Activated naive CD4-positive, alpha-beta T cell treated with anti-CD3 and anti-CD28 coated beads for 36 hours (primary cell): ENCODE measurements at places on chromosomes 2 and 18. TPM values are rescaled to one million over a fixed set of nuclear protein-coding genes. Genes with fewer than 3 reads are reported as not detected.

GRCh38 chr2:112074506-112074905, 19.4 kb downstream of the TMEM87B start:
- DNase-seq = no peak
- H3K36me3 ChIP-seq = peaks cover 54% of the 10 kb centered on the region
- H3K27ac ChIP-seq = no peak overlapping the region
- H3K4me3 ChIP-seq = no peak overlapping the region

DNA sequence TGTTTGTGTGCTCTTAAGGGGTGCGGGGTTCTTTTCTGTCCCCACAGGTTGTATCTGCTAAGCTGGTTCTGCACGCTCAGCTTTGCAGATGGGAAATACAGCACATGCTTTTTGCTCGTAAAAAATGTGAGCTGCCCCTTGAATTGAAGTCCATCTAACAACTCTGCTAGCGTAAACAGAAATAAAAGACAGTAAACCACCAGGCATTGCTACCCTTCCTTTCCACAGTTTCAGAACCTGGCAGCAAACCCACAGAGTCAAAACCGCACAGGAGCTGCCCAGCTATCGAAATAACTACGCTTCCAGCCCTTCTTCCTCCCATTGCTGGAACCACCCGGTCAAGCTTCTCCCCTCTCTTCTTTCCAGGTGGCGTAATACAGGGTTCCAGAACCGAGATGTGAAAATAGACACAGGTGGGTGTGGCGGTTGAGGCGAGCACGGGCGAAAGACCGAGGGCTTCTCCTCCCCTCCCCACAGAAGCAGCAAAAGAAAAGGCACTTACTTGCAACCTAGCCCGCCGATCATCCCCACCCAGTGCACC, 479 bp downstream of the SCN9A start:
- DNase-seq = no peak
- no peak overlapping the region for H3K27ac ChIP-seq
- H3K27me3 ChIP-seq = peaks cover 32% of the 10 kb centered on the region
- H3K4me3 ChIP-seq = peak overlapping the region; percentile 60
- H3K4me1 ChIP-seq = peaks cover 9% of the 10 kb centered on the region
- H3K36me3 ChIP-seq = no peaks in the 10 kb centered on the region

DNA sequence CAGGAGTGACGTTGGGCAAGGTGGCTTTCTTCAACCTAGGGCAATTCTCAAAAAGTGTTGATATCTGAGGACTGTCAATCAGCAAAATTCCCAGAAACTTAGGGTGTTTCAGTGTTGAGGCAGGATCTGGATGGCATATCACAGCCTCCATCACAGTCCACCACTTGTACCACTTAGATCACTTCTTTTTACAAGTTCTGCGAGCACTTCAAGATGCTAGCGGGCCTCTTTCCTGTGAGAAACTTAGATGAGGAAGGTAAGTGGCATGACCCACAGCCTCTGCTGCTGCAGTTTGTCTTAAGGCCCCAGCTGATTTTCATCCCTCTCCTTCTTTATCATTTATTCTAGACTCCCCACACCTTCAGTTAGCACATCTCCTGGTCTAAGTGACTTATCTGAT, 295.4 kb upstream of the ZNF521 start:
- H3K27me3 ChIP-seq = no peaks in the 10 kb centered on the region
- DNase-seq = no peak
- H3K36me3 ChIP-seq = no peaks in the 10 kb centered on the region
- H3K4me1 ChIP-seq = no peaks in the 10 kb centered on the region
- H3K27ac ChIP-seq = no peak overlapping the region
- no peak overlapping the region for H3K4me3 ChIP-seq

DNA sequence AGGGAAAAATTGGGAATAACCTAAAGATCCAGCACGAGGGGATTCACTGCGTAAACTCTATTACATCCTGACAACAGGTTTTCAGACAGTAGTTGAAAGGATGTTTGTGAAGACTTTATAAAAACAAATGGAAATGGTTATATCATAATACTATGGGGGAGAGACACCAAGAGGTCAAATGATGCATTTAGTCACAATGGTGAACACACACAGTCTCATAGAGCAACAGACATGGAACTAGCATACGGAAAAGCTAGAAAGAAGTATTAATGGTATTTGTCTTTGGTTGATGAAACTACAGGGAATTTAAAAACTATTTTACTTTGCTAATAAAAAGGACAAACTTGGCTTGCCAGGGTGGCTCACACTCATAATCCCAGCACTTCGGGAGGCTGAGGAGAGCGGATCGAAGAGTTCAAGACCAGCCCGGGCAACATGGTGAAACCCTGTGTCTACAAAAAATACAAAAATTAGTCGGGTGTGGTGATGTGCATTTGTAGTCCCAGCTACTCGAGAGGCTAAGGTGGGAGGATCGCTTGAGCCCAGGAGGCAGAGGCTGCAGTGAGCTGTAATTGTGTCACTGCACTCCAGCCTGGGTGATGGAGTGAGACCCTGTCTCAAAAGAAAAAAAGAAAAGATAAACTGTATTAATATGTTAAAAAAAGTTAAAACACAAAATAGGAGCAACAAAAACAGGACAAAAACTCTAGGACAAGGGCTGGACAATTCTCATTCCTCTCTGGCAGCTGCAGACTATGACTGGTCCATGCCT, 94.8 kb downstream of the MYCN start:
- no peak overlapping the region for H3K27ac ChIP-seq
- H3K4me3 ChIP-seq = no peak overlapping the region
- no peaks in the 10 kb centered on the region for H3K27me3 ChIP-seq
- no peaks in the 10 kb centered on the region for H3K4me1 ChIP-seq

GRCh38 chr18:58391932-58392323, 237.0 kb downstream of the ALPK2 start:
- no peaks in the 10 kb centered on the region for H3K36me3 ChIP-seq
- no peaks in the 10 kb centered on the region for H3K27me3 ChIP-seq
- H3K4me3 ChIP-seq = no peak overlapping the region
- DNase-seq = no peak
- peaks cover 5% of the 10 kb centered on the region for H3K4me1 ChIP-seq

- H3K36me3 ChIP-seq = peaks cover 2% of the 10 kb centered on the region
- no peak overlapping the region for H3K4me3 ChIP-seq
- no peaks in the 10 kb centered on the region for H3K27me3 ChIP-seq
- H3K4me1 ChIP-seq = no peaks in the 10 kb centered on the region
- no peak for DNase-seq
These were observed 160.9 kb downstream of the FBXO15 start for GRCh38 chr18:73986711-73987110.

DNA sequence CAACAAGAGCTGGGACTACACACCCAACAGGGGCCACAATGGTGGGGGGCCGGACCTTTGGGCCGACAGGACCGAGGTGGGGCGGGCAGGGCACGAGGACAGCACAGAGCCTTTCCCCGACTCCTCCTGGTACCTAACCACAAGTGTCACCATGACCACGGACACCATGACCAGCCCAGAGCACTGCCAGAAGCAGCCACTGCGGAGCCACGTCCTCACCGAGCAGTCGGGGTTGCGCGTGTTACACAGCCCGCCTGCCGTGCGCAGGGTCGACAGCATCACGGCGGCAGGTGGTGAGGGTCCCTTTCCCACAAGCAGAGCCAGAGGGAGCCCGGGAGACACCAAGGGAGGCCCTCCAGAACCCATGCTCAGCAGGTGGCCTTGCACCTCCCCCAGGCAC, 119.5 kb downstream of the MTCL1 start:
- no peak overlapping the region for H3K27ac ChIP-seq
- H3K4me3 ChIP-seq = no peak overlapping the region
- H3K4me1 ChIP-seq = no peaks in the 10 kb centered on the region
- H3K36me3 ChIP-seq = no peaks in the 10 kb centered on the region

DNA sequence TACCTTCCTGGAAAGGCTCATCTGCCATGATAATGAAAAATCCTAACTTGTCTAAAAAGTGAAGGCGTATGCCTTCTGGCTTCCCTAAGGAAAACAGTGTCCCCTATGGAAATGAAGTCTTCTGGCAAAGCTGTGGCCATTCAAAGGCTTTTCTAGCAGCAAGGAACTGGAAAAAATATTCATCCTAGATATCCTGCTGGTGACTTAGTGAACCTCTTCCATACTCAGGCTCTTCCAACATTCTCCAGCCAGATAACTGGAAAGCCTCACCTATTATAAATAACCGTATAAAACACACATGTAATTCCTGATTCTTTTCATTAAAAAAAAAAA, 84.7 kb downstream of the RBMS1 start:
- no peaks in the 10 kb centered on the region for H3K27me3 ChIP-seq
- no peaks in the 10 kb centered on the region for H3K36me3 ChIP-seq
- peak overlapping the region; percentile 76 for H3K4me3 ChIP-seq
- H3K27ac ChIP-seq = no peak overlapping the region

DNA sequence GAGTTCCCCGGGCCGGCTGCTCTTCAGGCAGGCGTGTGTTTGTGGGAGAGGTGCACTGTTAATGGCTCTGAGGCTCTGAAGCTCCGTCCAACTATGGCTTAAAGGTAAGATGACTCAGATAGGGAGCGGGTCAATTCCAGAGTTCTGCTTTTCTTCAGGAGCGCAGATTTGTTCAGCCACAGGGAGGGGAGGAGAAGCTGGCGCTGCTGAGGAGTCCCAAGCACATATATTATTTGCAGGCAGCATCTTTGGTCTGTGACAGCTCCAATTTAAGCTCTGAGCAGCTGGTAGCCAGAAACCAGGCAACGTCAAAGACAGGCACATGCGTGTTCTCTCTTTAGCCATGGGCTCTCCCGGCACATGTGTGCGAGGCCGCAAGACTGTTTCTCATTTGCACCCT, 229.2 kb downstream of the BCL2 start:
- no peaks in the 10 kb centered on the region for H3K36me3 ChIP-seq
- no peaks in the 10 kb centered on the region for H3K27me3 ChIP-seq
- no peak overlapping the region for H3K4me3 ChIP-seq
- DNase-seq = no peak

DNA sequence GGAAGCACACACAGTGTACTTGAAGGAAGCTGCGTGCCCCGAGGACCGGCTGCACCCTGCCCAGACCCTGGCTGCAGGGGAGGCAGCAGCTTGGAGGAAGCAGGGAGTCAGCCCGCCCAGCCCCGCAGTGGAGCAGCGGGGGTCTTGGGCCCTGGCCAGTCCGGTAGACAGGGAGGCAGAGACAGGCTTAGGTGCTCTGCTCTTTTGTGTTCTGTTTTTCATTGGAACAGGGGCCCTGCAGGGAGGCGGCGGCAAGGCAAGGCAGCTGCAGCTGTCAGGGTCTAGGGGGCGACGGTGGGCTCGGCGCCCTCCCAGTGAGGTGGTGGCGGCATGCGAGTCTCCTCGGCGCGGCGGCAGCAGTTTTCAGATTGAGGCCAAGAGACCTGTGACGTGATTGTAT, 53.3 kb upstream of the TFCP2L1 start:
- no peak overlapping the region for H3K4me3 ChIP-seq
- DNase-seq = no peak
- H3K27ac ChIP-seq = no peak overlapping the region
- peaks cover 2% of the 10 kb centered on the region for H3K4me1 ChIP-seq

- no peaks in the 10 kb centered on the region for H3K4me1 ChIP-seq
- no peak overlapping the region for H3K4me3 ChIP-seq
- H3K36me3 ChIP-seq = no peaks in the 10 kb centered on the region
- no peak for DNase-seq
- H3K27ac ChIP-seq = no peak overlapping the region
These were observed 696.5 kb downstream of the TDRD15 start for GRCh38 chr2:21820271-21820670.

GRCh38 chr18:8686611-8687010, 18.7 kb upstream of the MTCL1 start:
- H3K4me1 ChIP-seq = no peaks in the 10 kb centered on the region
- H3K4me3 ChIP-seq = no peak overlapping the region
- H3K36me3 ChIP-seq = no peaks in the 10 kb centered on the region

GRCh38 chr2:60899892-60900249, 18.5 kb downstream of the REL start:
- peaks cover 58% of the 10 kb centered on the region for H3K36me3 ChIP-seq
- H3K27ac ChIP-seq = peak overlapping the region; percentile 90
- no peaks in the 10 kb centered on the region for H3K27me3 ChIP-seq
- H3K4me1 ChIP-seq = peaks cover 53% of the 10 kb centered on the region

DNA sequence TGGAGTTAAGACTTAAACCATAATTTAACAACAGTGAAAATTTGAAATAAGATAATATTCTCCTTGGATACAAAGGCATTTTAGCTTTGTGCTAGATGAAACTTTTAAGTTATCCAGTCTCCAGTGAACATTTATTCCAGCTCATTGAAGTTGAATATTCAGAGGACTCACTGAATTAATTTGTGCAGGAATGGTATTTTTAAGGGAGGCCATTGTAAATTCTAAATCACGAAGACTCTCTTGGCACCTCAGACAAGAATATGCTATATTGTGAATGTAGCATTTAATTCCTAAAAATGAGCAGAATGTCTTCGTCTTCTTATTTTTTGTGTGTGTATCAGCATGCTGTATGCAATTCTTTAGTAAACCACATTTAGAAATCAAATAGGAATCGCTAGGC, 731.7 kb upstream of the RAB6C start:
- H3K27ac ChIP-seq = no peak overlapping the region
- no peaks in the 10 kb centered on the region for H3K4me1 ChIP-seq
- H3K27me3 ChIP-seq = no peaks in the 10 kb centered on the region
- no peaks in the 10 kb centered on the region for H3K36me3 ChIP-seq
- H3K4me3 ChIP-seq = no peak overlapping the region

- DNase-seq = no peak
- no peak overlapping the region for H3K27ac ChIP-seq
- H3K4me3 ChIP-seq = no peak overlapping the region
These were observed 359.3 kb downstream of the IRS1 start for GRCh38 chr2:226440127-226440918.

DNA sequence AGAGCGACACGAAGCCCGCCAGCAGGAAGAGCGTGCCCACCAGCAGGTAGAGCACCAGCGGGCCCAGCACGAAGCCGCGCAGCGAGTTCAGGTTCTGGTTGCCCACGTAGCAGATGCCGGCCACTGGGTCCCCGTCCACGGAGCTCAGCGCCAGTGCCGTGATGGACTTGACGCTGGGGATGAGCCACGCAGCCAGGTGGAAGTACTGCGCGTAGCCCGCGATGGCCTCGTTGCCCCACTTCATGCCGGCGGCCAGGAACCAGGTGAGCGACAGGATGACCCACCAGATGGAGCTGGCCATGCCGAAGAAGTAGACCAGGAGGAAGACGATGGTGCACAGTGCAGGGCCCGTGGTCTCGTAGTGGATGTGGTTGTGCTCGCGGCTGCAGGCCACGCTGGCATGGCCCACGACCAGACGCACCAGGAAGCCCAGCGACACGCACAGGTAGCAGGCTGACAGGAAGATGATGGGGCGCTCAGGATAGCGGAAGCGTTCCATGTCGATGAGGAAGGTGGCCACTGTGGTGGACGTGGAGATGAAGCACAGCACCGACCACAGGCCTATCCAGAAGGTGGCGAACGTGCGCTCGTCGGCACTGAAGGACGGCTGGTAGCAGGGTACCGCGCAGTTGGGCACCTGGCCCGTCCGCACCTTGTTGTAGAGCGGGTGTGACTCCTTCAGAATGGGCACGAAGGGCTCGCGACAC, 2.1 kb downstream of the FZD5 start:
- H3K4me3 ChIP-seq = peak overlapping the region; percentile 80
- H3K4me1 ChIP-seq = peaks cover 31% of the 10 kb centered on the region
- peak; percentile 21 for DNase-seq
- H3K27me3 ChIP-seq = peaks cover 42% of the 10 kb centered on the region
- peaks cover 5% of the 10 kb centered on the region for H3K36me3 ChIP-seq

PSMA8 gene
- total RNA-seq = 2.1 TPM

IFIH1 gene
- total RNA-seq = 34.6 TPM

PRKAG3 gene
- total RNA-seq = not detected

MAIP1 gene
- total RNA-seq = 28.6 TPM

TTR gene
- total RNA-seq = not detected

MAP3K19 gene
- not detected for total RNA-seq

SLC38A11 gene
- total RNA-seq = not detected
